ENCODE measurements at places on chromosomes 12 and 14.
A peak's percentile ranks its signal among the peaks of the same experiment; 100 is the strongest.

DNA sequence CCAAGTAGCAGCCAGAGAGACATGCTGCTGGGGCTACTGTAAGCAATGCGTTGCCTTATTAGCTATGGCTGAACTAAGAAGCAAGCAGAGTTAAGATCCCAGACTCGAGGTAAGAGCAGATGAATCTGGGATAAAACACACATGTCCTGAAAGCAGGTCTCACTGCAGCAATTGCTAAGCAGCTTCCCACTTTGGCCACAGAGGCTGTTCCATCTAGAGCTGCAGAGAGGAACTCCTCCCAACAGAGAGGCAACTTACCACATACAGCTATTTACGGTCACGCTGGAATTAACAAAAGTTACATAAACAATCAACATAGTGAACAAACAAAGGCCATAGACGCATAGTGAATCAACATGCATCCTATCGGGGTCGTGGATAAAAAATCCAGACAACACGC, 90.2 kb downstream of the KSR2 start:
- DNase-seq = no peak

DNA sequence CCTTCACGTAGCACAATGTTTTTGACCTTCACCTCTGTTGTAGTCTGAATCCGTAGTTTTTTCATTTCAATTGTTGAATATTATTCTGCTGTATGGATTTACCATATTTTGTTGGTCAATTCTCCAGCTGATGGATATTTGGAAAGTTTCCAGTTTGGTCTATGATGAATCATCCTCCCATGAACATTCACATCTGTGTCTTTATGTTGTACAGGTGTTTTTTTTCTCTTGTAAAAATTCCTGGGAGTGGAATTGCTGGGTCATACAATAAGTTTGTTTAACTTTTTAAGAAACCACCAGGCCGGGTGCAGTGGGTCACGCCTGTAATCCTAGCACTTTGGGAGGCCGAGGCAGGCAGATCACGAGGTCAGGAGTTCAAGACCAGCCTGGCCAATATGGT, 36.7 kb upstream of the GNG2 start:
- no peak for DNase-seq

GRCh38 chr14:81313775-81314429, 86.2 kb downstream of the STON2 start:
- DNase-seq = peak; percentile 48

- DNase-seq = no peak
These were observed 29.0 kb downstream of the FBXW8 start for GRCh38 chr12:116939734-116940133.

DNA sequence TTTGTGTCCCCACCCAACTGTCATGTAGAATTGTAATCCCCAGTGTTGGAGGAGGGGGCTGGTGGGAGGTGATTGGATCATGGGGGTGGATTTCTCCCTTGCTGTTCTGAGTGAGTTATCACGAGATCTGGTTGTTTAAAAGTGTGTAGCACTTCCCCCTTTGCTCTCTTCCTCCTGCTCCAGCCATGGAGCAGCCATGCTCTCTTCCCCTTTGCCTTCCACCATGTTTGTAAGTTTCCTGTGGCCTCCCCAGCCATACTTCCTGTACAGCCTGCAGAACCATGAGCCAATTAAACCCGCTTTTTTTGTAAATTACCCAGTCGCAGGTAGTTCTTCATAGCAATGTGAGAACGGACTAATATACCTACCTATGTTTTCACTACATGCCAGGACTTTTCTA, 2.6 kb upstream of the POC1B start:
- no peak for DNase-seq

DNA sequence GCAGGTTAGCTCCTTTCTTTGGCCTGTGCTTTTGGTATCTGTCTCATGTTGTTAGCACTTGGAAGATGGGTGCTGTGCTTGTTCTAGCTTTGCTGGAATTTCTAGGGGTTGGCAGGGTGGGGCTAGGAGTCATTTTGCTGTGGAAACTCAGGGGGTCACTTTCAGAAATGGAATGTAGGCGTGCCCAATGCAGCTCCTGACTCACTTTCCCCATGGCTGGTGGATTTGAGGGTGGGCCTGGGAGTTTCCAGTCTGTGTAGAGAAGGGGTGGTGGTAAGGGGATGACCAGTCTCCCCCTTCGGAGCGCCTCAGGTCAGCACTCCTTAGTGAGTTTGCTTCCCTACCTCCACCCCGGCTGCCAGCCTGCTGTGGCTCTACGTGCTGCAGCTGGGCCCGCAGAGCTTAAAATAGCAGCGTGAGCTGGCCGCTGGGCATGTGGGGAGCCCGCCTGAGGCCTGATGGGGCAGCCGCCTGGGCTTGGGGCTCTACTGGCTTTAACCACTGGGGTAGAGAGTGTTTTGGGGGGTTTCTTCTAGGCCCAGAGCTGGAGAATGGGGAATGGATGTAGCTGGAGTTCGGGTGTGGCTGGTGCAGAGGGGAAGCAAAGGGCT, 108.2 kb downstream of the TSPAN9 start:
- no peak for DNase-seq

DNA sequence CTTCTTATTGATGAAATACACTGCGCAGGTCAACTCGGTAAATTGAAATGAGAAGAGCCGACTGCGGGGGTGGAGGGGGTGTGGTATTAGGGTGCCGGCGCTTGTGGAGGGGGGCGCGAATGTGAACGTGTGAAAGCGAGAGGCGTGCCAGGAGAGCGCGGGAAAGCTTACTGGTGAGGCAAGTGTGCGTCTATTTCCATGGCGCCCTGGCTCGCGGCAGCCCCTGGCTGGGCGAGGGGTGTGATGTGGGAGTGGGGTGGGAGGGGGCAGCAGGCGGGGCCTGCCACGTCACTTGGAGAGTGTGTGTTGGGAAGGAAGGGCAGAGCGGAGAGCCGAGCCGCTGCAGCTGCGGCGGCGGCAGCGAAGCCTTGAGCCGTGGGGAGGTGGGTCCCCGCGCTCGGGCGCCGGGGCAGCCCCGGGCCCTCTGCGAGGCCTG, 88.8 kb downstream of the GALNT8 start:
- DNase-seq = no peak

DNA sequence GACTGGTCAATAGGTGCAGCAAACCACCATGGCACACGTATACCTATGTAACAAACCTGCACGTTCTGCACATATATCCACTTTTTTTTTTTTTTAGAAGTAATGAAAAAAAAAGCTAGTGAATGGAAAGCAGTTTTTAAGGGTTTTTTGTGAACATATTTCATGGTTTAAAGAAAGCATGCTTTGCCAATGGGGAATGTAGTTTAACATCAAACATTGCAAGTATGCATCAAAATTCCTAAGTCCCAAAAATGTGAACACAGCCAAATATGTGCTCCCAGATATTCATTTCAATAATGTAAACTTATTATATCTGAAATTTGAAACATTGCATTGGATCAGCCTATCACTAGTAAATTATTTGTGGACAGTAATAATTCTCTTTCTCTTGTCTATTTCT, 710.4 kb upstream of the FLRT2 start:
- DNase-seq = no peak

DNA sequence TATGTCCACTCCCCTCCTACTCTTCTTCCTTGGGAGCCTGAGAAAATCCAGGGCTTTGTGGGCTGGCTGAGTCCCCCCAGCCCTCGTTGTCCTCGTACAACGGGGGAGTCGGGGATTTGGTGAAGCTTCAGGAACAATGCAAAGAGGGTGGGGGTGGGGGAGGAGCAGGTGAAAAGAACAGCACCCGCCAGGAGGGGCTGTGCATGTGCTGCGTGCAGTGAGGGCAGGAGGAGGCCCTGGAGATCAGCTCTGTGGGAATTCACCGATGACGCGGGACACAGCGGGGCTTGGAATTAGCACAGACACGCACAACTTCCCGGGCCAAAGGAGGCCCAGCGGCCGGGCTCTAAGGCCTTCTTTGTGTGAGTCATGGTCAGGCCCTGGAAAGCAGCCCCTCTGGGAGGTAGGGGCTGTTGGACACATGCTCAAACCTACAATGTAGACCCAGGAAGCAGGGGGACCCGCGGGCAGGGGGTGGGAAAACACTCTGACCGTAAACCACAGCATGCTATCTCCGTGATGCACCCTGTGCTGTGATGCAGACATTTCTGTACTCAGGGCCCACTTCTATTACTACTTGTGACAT, 32.8 kb downstream of the RBM19 start:
- no peak for DNase-seq

DNA sequence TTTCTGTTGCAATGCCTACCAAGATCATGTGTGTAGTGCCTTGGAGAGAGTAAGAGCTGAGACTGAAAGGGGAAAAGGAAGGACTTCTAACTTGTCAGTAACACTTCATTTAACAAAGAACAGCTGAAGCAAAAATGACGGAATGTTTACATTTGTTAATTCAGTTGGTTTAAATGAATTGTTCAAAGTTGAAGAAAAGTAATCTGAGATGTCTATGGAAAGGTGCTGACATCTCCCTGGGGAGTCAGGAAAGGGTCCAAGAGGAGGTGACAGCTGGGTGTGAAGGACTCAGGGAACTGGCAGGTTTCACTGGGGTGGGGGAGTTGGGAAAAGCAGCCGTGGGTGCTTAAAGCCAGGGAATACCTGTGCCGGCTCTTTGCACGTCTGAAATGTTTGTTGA, 7.9 kb downstream of the TMEM63C start:
- no peak for DNase-seq

GRCh38 chr12:46717159-46717558, 108.6 kb downstream of the SLC38A4 start:
- no peak for DNase-seq

GRCh38 chr14:71050227-71050823, 143.1 kb downstream of the PCNX1 start:
- peak; percentile 13 for DNase-seq

- no peak for DNase-seq
These were observed 68.9 kb downstream of the TESC start for GRCh38 chr12:117030187-117030900.

DNA sequence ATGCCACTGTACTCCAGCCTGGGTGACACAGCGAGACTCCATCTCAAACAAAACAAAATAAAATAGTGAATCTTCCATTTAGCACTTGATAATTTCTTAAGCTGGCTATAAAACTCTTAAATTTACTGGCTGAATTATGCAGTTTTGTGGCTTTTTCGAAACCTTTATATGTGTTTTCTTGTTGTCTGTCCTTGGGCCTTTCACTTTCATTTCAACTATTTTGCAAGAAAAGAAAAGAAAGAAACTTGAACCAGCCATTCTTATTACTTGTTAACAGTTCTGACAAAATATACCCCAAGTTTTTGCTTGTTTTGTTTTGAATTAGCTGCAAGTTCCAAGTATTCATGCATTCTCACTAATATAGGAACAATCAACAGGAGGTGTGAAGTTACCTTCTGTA, 42.8 kb downstream of the PRICKLE1 start:
- DNase-seq = no peak

DNA sequence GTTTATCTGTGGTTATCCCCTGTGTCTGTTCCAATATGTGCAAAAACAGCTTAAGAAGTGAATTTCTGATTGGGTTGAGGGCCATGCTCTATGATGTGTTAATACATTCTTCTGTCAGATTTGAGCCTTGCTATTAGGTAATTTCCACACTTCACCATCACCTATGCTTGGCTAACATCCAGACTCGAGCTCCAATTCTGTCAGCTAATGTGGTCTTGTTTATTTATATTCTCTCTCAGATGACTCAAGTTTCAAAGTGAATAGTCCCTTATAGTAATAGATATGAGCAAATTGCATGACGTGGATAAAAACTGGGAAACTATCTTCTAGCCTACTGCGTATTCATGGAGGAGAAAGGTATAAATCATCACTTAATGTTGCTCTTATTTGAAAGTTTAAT, 451.3 kb downstream of the SNAPC1 start:
- no peak for DNase-seq

- DNase-seq = no peak
These were observed 84.0 kb downstream of the RNF34 start for GRCh38 chr12:121483949-121484348.

DNA sequence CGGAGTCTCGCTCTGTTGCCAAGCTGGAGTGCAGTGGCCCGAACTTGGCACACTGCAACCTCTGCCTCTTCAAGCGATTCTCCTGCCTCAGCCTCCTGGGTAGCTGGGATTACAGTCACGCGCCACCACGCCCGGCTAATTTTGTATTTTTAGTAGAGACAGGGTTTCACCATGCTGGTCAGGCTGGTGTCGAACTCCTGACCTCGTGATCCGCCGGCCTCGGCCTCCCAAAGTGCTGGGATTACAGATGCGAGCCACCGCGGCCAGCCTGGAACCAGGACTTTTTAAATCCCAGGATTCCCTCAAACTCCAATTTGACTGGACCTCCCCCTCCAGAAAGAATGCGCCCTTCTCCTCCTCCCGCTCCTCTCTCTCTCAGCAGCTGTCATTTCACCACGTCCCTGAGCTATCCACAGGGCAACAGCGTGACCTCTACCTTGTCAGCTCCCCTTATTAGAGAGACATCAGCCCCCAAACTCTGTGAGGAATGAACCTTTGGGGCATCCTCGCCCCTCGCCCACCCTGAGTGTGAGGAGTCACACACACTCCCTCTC, 2.0 kb downstream of the ESYT1 start:
- no peak for DNase-seq

GRCh38 chr12:89389755-89390661, 37.7 kb upstream of the DUSP6 start:
- DNase-seq = peak; percentile 89

DNA sequence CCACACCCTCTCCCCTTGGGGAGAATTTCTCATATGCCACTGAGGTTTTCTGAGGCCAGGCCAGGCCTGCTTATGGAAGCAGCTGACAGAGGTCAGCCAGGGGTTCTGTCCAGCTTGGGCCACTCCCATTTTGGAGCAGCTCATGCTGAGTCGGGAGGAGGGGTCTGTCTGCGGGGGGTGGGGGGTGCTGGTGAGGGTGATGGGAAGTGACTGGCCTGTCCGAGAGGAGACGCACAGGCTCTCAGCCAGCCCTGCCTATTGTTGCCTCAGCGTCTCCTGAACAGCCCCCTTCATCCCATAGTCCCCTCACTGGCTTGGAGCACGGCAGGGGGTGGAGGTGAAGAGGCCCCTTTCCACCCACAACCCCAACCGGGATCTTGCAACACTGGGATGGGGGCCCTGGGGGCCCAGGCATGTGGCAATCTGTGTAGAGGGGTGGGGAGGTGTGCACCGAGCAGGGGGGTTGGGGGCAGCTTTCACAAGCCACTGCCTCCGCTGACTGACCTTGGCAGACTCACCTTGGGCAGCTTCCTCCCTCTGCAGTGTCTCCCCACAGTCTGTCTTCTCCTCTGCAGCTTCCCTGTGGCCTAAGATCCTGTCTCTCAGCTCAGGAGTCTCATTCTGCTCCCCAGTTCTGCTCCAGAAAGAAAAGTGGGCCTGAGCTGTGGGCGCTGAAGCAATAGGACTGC, 5.5 kb downstream of the CEBPE start:
- DNase-seq = peak; percentile 45

DNA sequence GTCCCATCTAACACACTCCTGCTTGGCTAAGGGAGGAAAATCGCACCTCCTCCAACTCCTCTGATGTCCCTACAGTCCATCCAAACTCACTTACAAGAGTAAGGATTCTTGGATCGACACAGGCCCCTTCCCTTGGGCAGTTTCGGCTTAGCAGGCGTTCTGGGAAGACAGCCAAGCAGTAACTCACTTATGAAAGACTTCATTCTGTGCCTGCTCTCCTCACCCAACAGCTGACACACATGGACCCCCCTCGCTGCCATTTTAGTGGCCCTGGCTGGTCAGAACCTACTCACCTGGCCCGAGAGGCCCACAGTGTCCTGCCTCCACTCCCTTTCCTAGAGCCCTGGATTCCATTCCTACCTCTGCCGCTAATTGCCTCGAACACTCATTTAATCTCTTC, 52.3 kb upstream of the BCL2L14 start:
- no peak for DNase-seq
